ENCODE measurements at places on chromosomes 4 and X.

DNA sequence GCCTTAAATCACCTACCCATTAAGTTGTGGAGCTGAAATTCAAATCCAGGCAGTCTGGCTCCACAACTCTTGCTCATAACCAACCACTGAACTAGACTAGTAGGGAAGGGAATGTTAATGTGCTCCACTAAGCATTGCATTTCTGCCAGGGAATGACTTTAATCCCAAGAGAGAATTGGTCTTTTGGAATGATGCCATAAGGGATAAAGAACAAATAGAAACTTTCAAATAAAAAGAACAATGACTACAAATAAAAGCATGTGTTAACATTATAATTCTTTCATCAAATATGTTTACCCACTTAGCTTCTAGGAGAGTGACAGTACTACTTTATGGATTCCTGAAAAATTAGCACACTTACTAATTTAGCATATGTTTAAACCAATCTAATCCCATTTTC lies 905.9 kb downstream of the CENPC start:
- no peak for DNase-seq

GRCh38 chr4:32219306-32220075 lies 1499.3 kb downstream of the PCDH7 start:
- no peak for DNase-seq

DNA sequence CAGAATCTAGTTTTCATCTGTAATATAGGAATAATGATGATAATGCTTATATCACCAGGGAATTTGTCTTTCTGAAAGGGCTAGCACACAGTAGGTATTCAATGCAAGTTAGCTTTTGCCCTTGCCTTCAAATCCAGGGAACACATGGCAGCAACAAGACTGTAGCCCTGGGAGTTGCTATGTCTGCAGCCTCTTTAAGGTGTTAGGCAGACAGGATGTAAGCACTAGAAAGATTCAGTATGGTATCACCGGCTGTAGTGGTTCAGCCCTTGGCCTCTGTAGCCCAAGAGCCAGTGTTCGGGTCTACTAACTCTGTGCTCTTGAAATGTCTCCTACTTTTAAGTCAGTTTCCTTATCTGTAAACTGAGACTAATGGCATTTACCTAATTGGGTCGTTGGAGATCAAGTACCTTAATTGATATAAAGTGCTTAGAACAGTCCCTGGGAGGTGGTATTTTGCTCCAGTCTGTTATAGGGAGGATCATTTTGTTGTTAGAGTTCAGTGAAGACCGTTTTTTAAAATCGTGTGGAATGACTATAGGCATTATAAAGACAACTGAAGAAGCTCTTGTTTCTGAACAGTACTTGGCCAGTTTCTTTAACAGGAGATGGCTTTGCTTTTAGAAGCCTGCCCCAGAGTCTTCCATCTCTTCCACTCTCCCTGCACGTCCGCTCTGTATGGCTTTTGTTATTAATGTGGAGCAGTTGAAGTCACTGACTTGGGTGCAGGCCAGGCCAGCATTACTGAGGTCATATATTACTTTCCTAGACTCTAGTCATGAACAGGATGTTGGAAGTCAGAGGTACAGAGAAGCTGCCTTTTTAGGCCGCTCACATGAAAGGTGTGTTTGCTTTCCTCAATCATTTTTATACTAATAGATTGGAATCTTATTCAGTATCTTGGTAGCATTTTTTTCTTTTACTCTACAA lies 44.8 kb downstream of the GAB1 start:
- DNase-seq, result peak; percentile 93

- DNase-seq, result no peak
Observed at GRCh38 chr4:111512081-111512783, 633.0 kb upstream of the FAM241A start.

DNA sequence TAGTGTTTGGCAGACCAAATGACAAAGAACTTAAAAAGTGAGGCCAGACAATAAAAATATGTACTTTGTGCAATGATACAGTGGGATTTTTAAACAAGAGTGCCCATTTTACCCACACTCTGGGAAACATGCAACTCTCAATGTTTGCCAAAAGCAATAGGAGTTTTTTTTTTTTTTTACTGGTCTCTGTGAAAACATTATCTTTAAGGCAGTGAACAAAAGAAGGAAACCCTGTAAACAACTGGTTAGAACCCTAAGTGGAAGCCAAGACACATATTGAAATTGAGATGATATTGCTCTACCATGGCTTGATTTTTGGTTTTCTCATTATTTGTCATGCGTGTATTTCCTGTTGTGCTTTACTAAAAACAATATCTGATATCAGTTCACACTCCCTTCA lies 67.2 kb upstream of the PPP3CA start:
- no peak for DNase-seq

- DNase-seq, result no peak
Observed at GRCh38 chrX:70354716-70355115, 64.8 kb downstream of the KIF4A start.

DNA sequence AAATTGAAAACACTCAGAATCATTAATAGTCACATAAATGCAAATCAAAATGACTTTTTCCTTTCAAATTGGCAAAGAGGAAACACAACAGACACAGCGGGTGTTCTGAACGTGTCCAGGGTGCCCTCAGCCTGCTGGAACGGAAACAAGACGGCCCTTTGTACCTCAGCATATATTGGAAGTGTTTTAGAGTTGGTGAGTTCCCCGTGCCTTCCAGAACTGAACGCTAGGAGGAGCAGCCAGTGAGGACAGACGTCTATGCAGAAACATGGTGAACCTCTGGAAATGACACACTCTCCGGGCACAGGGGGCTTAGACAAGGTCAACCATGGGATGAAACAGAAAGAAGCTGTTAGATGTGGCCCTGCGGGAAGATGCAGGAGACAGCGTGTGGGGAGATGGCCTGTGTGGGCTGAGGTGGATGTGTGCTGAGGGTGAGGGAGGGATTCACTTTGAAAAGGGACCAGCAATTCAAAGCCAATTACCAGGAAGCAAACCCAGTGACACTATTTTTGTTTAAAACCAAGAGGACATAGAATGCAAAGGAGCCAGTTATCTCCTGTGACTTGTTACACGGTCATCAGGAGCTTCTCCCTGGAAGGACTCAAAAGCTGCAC lies 40.4 kb downstream of the RNF212 start:
- DNase-seq, result no peak

GRCh38 chrX:48772602-48773001 lies 11.1 kb downstream of the GLOD5 start:
- no peak for DNase-seq

DNA sequence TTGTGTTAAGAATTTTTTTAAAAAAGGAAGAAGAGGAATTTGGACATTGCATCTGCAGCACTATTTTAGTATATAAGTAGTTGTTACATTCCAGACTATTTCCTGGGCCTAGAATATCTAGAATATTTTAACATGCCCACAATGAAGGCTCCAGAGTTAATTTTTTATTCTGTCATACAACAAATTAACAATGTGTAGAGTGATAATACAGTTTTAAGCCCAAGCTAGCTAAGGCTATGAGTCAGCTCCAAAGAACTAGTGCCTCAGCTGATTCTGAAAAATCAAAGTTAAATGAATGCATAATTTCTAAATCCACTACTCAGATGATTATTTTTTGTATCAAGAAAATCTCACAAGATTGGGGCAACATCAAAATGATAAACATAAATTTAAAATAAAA lies 231.4 kb downstream of the PRDM5 start:
- DNase-seq, result no peak

GRCh38 chr4:8409264-8410065 lies 31.1 kb downstream of the ACOX3 start:
- peak; percentile 83 for DNase-seq

- no peak for DNase-seq
Observed at GRCh38 chr4:10727140-10727880, 42.7 kb upstream of the CLNK start.

DNA sequence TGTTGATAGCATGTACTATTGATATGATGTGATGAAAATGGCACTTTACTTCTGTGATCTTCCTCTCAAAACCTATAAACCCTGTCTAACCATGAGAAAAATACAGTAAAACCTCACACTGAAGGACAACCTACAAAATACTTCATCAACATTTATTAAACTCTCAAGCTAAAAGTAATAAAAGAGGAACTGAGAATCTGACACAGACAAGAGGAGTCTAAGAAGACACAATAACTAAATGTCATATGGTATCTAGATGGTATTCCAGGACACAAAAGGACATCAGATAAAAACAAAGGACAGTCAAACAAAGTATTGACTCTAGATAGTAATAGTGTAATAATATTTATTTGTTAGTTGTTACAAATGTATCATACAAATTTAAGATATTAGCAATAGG lies 655.3 kb downstream of the SH3BGRL start:
- DNase-seq, result no peak

DNA sequence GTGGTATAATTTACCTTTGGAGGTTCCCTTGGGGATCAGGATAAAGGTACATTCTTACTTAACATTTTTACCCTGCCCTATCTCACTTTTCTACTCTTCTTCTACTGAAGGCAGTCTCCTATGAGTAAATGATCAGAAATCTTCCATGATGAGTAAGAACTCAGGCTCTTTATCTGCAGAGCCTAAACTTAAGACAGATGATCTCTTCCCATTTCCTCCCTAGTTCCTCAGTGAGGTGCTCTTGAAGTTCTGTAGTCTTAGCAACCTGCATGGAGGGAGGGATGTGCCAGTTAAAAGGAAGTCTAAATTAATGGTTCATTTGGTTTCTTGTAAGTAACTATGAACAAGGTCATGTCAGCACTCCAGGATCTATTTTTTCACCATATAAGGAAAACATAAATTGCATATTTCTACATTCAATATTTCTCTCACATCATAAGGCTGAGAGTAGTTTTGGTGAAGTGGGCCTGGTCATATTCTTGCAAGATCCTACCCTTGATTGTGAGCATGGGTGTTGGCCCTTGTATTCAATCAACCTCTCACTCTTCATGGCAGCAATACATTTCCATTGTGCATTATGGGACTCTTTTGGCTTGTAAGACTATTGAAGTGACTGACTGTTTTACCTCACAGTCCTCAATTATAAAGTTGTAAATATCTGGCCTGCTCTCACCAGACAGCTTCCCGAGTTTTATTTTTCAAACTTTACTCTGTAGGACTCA lies 295.5 kb downstream of the SLC7A11 start:
- DNase-seq, result no peak

GRCh38 chrX:6667048-6667768 lies 132.3 kb upstream of the VCX3A start:
- no peak for DNase-seq

DNA sequence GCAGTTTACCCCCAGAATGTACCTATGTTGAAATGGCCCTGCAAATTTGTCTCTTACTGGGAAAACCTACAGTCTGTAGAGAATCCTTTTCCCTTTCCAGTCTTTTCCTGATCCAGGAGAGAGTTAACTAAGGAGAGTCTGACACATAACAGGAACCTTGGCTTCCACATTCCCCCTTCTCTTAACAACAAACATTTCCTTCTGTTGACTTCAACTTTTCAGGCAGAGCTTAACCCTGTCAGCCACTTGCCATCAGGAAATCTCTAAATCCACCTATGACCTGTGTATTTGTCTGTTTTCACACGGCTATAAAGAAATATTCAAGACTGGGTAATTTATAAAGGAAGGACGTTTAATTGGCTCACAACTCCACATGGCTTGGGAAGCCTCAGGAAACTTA lies 45.6 kb upstream of the GPR78 start:
- no peak for DNase-seq

DNA sequence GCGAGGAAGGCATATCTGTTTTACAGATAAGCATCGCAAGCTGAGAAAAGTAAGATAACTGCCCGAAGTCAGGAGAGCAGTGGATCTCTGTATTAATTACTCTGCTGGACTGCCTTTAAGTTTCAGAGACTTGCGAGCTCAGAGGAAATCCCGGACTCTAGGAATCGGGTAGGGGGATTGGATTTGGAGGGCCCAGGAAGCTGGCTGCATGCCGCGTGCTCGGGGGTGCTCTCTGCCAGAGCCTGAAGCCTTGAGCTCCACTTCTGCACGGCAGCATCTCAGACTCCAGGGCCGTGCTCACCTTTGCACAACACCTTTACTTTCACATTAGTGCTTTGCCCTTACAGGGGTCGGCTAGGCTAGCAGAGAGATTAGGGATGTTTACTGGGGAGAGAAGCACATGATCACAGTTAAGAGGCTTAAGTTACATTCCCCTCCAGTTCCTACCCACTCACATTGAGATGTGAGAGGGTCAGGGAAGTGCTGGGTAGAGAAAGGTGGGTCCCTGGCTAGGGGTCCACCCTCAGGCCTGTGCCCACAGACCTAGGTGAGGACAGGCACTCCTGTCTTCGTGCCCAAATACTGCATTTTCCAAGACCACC lies 57.0 kb downstream of the TRIML1 start:
- DNase-seq, result no peak

DNA sequence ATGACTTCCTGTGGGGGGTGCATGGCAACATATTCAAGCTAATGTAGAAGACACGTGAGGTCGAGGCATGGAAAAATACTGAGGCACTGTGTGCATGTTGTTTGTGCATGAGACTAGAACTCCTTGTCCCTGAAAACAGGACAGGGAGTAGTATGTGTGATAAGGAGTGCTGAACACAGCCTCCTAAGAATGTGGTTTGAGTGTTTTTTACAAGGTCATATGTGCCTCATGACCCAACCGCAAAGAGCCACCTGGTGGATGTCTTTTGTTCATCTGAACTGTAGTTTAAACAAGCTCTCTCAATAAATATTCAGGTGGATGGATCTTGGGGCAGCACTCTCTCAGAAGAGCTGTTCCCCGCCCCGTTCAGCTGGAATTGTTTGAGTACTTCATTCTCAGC lies 226.6 kb downstream of the NLGN4X start:
- no peak for DNase-seq

GRCh38 chrX:130093271-130093670 lies 17.0 kb downstream of the ELF4 start:
- DNase-seq, result no peak

DNA sequence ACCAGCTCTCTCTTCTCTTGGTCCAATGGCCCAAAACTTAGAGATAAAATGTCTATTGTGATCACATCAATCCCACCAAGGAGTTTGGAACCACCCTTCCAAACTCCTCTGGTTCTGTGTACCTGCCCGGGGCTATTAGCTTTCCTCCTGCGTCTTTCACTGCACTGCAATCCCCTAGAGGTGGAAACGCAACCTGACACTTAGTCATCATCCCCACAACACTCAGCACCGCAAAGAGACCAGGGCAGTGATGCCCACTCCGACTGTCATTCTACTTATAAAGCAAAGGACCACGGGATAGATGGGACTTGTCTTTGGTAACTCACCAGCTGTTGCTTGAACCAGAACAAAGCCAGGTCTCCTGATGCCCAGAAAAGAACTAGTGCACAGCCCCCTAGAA lies 22.0 kb downstream of the AFAP1 start:
- DNase-seq, result no peak

- DNase-seq, result no peak
Observed at GRCh38 chr4:31787701-31788100, 1067.5 kb downstream of the PCDH7 start.

DNA sequence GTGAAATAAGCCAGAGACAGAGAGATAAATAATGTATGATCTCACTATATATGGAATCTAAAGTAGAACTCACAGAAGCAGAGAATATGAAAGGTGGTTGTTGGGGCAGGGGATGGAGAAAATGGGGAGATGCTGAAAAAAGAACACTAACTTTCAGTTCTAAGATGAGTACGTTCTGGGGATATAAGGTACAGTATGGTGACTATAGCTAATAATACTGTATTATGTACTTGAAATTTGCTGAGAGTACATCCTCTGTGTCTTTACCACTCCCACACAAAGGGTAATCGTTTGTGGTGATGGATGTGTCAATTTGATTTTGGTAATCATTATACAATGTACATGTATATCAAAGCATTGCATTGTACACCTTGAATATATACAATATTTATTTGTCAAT lies 6.6 kb downstream of the FBXL5 start:
- no peak for DNase-seq

- no peak for DNase-seq
Observed at GRCh38 chr4:107497054-107497453, 223.0 kb downstream of the PAPSS1 start.
